Prostate gland (tissue), 2 donors: ENCODE measurements at places on chromosomes 2 and 18. TPM values are rescaled to one million over a fixed set of nuclear protein-coding genes. Genes with fewer than 3 reads are reported as not detected.

The IHH gene
- 3.2 TPM for total RNA-seq

GRCh38 chr2:107737756-107738155 lies 88.9 kb upstream of the RGPD4 start:
- no peak for DNase-seq

GRCh38 chr2:104432401-104432800 lies 421.5 kb upstream of the POU3F3 start:
- no peak for DNase-seq

- no peak for DNase-seq
These were observed 6.6 kb upstream of the OXER1 start for GRCh38 chr2:42770288-42771131.

GRCh38 chr2:107027205-107027604 lies 141.2 kb upstream of the ST6GAL2 start:
- DNase-seq = no peak
